ENCODE measurements at places on chromosomes 7 and 10. TPM values are rescaled to one million over a fixed set of nuclear protein-coding genes. Genes with fewer than 3 reads are reported as not detected.

- DNase-seq = no peak
Observed at GRCh38 chr7:5270788-5271187, 12.0 kb upstream of the SLC29A4 start.

GRCh38 chr10:70465832-70466231 lies 12.7 kb upstream of the PALD1 start:
- no peak for DNase-seq

Gene IFIT1B
- total RNA-seq = not detected

DNA sequence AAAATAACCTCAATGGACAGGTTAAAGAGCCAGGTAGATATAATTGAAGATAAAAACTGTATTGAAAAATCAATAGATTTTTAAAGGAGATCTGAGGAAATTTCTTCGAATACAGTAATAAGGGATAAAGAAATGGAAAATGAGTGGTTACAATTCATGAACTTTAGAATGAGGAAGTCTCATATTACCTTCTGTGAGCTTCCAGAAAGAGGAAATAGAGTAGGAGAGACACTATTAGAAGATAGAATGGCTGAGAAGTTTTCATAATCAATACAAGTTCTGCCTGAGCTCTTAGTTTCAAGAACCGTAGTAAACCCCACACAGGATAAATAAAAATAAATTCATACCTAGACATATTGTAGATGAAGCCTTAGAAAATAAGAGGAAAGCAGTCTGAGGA lies 11.5 kb downstream of the SDK1 start:
- DNase-seq = no peak

Gene RBM20
- total RNA-seq = 0.03 TPM

All from activated CD4-positive, alpha-beta memory T cell treated with anti-CD3 and anti-CD28 coated beads, Interleukin-2, amount 10 ng/mL, durations not matched to agents 7 days and 5 days (primary cell).